Astrocyte (in vitro differentiated cells and primary cell): ENCODE measurements at places on chromosomes 12 and 14.

DNA sequence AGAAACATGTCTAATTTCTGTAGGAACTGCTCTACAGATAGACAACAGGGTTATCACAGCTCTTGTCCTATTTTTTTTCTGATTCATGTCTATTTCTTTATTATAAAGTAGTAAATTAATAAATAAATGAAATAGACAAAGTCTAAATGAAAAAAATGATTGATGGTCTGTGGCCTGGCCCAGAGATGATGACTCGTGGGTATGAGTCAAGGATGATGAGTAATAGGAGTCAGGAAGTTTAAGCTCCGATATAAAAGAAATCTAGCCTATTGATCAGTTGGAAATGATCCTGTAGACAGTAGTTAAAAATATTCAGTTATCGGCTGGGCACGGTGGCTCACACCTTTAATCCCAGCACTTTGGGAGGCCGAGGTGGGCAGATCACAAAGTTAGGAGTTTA is 90.6 kb upstream of the RTL1 start:
- peaks cover 10% of the 10 kb centered on the region for H3K4me1 ChIP-seq
- no peak overlapping the region for H3K4me3 ChIP-seq
- H3K36me3 ChIP-seq, result peaks cover 16% of the 10 kb centered on the region
- DNase-seq, result peak; percentile 51
- peak overlapping the region; percentile 43 for H3K27ac ChIP-seq
- H3K27me3 ChIP-seq, result no peaks in the 10 kb centered on the region

GRCh38 chr14:66709291-66709690 is 201.3 kb downstream of the GPHN start:
- DNase-seq, result peak; percentile 70
- no peak overlapping the region for H3K4me3 ChIP-seq
- H3K27me3 ChIP-seq, result no peaks in the 10 kb centered on the region
- no peak overlapping the region for H3K27ac ChIP-seq

DNA sequence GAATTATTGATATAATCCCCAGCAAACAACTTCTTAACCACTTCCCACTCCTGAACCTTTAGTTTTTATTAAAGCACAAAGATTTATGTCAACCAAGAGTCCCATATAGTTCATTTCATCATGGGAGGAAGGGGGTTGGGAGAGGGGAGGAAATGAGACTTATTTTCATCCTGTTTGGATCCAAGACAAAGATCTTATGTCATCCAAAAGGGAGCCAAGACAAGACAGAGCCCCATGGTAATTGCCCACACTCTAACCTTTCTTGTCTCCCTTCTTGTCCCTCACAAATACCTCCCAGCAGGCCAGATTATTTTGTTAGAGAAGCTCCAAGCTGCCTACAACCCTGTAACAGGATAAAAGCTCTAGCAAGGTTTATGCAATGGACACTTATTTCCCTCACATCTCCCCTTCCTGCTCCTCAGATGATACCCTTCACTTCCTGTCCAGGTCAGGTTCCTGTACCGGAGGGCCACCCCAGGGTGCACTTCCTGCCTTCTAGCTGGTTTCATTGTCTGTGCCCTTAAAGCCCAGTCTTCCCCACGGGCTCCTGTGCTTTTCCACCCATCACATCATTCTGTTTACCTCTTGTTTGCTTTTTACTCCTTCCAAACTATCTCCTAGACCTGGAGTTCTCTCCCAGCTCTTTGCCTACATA is 123.7 kb upstream of the MDM1 start:
- H3K27ac ChIP-seq, result no peak overlapping the region
- no peak overlapping the region for H3K4me3 ChIP-seq
- DNase-seq, result peak; percentile 22
- no peaks in the 10 kb centered on the region for H3K36me3 ChIP-seq
- peaks cover 14% of the 10 kb centered on the region for H3K4me1 ChIP-seq

GRCh38 chr12:105431537-105432100 is 101.1 kb downstream of the C12orf75 start:
- no peak overlapping the region for H3K4me3 ChIP-seq
- H3K27me3 ChIP-seq, result no peaks in the 10 kb centered on the region
- DNase-seq, result no peak
- H3K4me1 ChIP-seq, result peaks cover 14% of the 10 kb centered on the region

GRCh38 chr14:43307836-43308235 is 1199.2 kb downstream of the FSCB start:
- H3K4me3 ChIP-seq, result no peak overlapping the region
- H3K36me3 ChIP-seq, result no peaks in the 10 kb centered on the region
- no peaks in the 10 kb centered on the region for H3K27me3 ChIP-seq

DNA sequence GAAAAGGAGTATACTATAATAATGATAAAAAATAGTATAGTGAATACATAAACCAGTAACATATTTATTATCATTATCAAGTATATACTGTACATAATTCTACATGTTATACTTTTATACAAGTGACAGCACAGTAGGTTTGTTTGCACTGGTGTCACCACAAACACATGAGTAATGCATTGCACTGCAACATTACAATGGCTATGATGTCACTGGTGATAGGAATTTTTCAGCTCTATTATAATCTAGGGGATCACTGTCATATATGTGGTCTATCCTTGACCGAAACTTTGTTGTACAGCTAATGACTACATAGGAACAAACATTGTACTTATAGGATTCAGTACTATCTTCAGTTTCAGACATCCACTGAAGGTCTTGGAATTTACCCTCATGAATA is 165.8 kb upstream of the SYT1 start:
- H3K36me3 ChIP-seq, result no peaks in the 10 kb centered on the region
- peaks cover 4% of the 10 kb centered on the region for H3K4me1 ChIP-seq
- no peak overlapping the region for H3K4me3 ChIP-seq
- peak; percentile 60 for DNase-seq
- H3K27me3 ChIP-seq, result no peaks in the 10 kb centered on the region
- peak overlapping the region; percentile 78 for H3K27ac ChIP-seq

DNA sequence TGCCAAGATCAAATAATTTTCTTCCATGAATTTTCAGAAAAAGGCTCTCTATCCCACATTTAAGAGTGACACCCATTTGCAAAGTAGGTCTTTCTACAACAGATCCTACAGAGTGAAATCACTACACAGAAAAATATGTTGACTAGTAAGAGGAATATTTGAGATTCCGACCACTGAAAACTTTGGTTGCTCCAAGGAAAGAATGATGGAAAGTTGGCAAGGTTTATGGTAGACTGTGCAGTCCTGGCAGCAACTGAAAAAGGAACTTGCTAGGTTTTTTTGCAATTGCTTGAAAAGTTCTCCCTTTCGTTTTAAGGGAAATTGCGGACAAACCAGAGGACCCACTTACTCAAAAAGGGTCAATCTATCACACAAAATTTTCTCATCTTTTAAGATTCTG is 83.1 kb upstream of the TSPAN8 start:
- no peaks in the 10 kb centered on the region for H3K27me3 ChIP-seq
- no peak overlapping the region for H3K27ac ChIP-seq
- H3K4me3 ChIP-seq, result no peak overlapping the region
- H3K36me3 ChIP-seq, result no peaks in the 10 kb centered on the region

- no peaks in the 10 kb centered on the region for H3K27me3 ChIP-seq
- no peak overlapping the region for H3K27ac ChIP-seq
- no peaks in the 10 kb centered on the region for H3K36me3 ChIP-seq
These were observed 15.8 kb upstream of the CPNE8 start for GRCh38 chr12:38921025-38921677.

DNA sequence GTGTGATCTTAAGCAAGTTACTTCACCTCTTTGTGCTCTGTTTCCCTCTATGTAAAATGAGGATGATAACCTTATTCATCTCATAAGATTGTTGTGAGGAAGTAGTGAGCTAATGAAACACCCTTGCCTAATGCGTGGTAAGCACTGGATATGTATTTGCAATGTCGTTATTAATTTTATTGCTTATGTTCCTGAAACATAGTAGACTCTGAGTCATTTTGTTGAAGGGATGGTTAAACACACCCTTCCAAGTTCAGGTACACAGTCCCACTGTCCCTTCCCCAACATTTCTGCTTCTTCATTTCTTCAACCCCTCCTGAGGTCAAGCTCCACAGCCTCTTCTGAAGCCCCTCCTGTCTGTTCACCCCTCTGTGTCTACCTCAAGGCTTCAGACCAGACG is 40.2 kb upstream of the FAM222A start:
- no peak overlapping the region for H3K27ac ChIP-seq
- no peaks in the 10 kb centered on the region for H3K36me3 ChIP-seq
- peaks cover 16% of the 10 kb centered on the region for H3K27me3 ChIP-seq
- no peaks in the 10 kb centered on the region for H3K4me1 ChIP-seq
- no peak overlapping the region for H3K4me3 ChIP-seq
- no peak for DNase-seq

- no peaks in the 10 kb centered on the region for H3K4me1 ChIP-seq
- no peaks in the 10 kb centered on the region for H3K36me3 ChIP-seq
- DNase-seq, result no peak
- no peak overlapping the region for H3K4me3 ChIP-seq
- H3K27ac ChIP-seq, result no peak overlapping the region
- H3K27me3 ChIP-seq, result peaks cover 4% of the 10 kb centered on the region
These were observed 104.0 kb downstream of the STAB2 start for GRCh38 chr12:103691063-103691462.

GRCh38 chr12:33061844-33062243 is 165.3 kb upstream of the PKP2 start:
- no peaks in the 10 kb centered on the region for H3K27me3 ChIP-seq
- no peak overlapping the region for H3K4me3 ChIP-seq
- H3K27ac ChIP-seq, result no peak overlapping the region
- DNase-seq, result no peak
- H3K36me3 ChIP-seq, result no peaks in the 10 kb centered on the region

DNA sequence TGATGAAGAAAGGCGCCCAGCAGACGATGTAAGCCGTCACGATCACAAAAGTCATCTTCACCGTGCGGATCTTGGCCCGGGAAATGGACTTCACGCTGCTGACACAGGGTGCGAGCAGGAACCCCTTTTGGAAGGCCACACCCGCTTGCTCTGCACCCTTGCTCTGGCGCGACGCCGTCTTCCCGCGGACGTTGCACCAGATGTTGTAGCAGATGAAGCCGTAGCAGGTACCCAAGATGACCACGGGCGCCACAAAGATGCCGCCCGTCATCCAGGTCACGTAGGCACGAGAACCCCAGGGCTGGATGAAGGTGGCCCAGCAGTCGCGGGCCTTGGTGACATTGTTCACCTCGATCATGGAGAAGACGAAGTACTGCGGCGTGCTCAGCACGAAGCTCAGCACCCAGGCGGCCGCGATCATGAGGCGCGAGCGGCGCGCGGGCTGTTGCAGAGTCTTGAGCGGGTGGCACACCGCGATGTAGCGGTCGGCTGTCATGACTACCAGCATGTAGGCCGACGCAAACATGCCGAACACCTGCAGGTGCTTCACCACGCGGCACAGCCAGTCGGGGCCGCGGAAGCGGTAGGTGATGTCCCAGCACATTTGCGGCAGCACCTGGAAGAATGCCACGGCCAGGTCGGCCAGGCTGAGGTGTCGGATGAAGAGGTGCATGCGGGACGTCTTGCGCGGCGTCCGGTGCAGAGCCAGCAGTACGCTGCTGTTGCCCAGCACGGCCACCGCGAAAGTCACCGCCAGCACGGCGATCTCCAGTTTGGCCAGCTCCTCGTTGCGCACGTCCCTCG is 890 bp downstream of the AVPR1A start:
- no peak overlapping the region for H3K27ac ChIP-seq
- no peak for DNase-seq
- no peaks in the 10 kb centered on the region for H3K36me3 ChIP-seq
- peaks cover 11% of the 10 kb centered on the region for H3K4me1 ChIP-seq

DNA sequence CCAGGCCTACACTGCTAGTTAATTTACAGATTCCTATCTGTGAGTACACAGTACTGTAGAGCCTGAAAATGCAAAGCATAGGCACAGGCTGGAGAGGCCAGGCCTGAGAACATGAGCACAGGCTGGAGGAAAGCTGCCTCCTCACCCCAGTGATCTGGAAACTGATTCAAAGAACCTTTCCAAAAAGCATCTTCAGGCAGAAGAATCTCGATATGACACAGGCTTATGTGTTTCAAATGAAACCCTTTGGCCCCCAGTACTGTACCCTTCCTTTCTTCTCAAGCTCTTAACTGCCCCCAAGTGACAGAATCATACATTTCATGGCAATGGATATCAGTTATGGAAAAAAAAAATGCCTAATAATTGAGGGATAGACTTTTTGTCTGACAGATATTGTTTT is 122.0 kb downstream of the KCNC2 start:
- H3K4me3 ChIP-seq, result no peak overlapping the region
- no peak for DNase-seq
- no peaks in the 10 kb centered on the region for H3K4me1 ChIP-seq
- no peaks in the 10 kb centered on the region for H3K36me3 ChIP-seq

- no peak for DNase-seq
- no peak overlapping the region for H3K4me3 ChIP-seq
- no peaks in the 10 kb centered on the region for H3K27me3 ChIP-seq
- peaks cover 18% of the 10 kb centered on the region for H3K4me1 ChIP-seq
- H3K27ac ChIP-seq, result no peak overlapping the region
These were observed 12.5 kb downstream of the GALNT6 start for GRCh38 chr12:51378749-51379148.

GRCh38 chr12:122986258-122986871 is 5.9 kb downstream of the ARL6IP4 start:
- H3K27me3 ChIP-seq, result no peaks in the 10 kb centered on the region
- DNase-seq, result no peak
- H3K4me3 ChIP-seq, result no peak overlapping the region
- H3K27ac ChIP-seq, result no peak overlapping the region
- H3K4me1 ChIP-seq, result peaks cover 30% of the 10 kb centered on the region
- H3K36me3 ChIP-seq, result no peaks in the 10 kb centered on the region

GRCh38 chr12:7144414-7145120 is 14.4 kb downstream of the CLSTN3 start:
- H3K4me3 ChIP-seq, result no peak overlapping the region
- peaks cover 5% of the 10 kb centered on the region for H3K36me3 ChIP-seq
- no peaks in the 10 kb centered on the region for H3K4me1 ChIP-seq
- no peak overlapping the region for H3K27ac ChIP-seq

DNA sequence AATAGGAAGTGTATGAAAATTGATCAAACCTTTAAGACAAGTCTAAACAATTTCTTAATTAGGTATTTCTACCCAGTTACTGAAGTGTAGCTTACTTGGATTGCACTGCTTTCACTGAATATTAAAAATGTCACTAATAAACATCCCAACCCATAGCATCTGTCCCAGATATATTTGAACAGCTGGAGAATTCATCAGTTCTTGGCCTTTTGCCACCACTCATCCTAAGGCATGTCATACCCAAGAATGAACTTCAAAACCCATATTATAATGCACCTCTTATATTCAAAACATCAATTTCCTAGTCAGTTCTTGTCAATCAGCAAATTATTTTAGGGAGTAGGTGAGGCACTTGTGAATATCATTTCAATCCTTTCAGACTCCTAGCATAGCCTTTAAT is 392.3 kb downstream of the PAWR start:
- H3K27ac ChIP-seq, result no peak overlapping the region
- H3K4me3 ChIP-seq, result no peak overlapping the region
- no peaks in the 10 kb centered on the region for H3K4me1 ChIP-seq
- DNase-seq, result no peak

DNA sequence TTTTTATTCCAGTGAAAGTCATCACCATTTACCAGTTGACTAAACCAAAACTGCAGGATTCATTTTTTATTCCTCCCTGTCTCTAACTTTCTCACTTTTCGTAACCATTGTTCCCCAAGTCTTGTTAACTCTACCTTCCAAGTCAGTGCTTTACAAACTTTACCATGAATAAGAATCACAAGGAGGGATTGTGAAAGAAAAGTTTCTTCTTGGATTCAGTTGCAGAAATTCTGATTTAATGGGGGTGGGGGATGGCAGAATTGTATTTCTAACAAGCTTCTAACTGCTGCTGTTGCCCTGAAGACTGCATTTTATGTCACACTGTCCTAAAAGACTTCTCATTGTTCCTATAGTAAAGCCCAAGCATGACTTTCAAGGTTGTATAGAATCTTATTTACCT is 5.0 kb upstream of the RAB21 start:
- no peak for DNase-seq
- no peaks in the 10 kb centered on the region for H3K36me3 ChIP-seq
- no peak overlapping the region for H3K27ac ChIP-seq
- H3K4me3 ChIP-seq, result no peak overlapping the region
- H3K4me1 ChIP-seq, result no peaks in the 10 kb centered on the region
- peaks cover 19% of the 10 kb centered on the region for H3K27me3 ChIP-seq
